Stimulated activated naive CD8-positive, alpha-beta T cell treated with anti-CD3 and anti-CD28 coated beads, Interleukin-15, amount 100 ng/mL, for 72 hours (primary cell): ENCODE measurements at places on chromosomes 16 and 17.

DNA sequence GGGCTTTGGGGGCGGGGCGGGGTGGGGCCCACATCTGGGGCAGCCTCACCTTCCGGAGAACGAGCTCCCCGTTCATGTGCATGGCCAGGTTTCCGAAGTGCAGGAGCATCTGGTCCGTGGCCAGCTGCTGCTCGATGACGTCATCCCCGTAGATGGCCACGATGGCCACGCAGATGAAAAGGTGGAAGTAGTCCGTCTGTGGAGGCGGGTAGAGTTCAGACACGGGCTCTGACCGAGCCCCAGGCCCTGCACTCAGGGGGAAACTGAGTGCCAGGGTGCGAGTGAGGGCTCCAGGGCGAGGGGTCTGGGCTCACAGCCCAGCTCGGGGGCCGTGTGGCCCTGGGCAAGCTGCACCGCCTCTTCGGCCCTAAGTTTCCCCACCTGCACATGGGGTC is 93.7 kb downstream of the TBC1D16 start:
- DNase-seq, result no peak

DNA sequence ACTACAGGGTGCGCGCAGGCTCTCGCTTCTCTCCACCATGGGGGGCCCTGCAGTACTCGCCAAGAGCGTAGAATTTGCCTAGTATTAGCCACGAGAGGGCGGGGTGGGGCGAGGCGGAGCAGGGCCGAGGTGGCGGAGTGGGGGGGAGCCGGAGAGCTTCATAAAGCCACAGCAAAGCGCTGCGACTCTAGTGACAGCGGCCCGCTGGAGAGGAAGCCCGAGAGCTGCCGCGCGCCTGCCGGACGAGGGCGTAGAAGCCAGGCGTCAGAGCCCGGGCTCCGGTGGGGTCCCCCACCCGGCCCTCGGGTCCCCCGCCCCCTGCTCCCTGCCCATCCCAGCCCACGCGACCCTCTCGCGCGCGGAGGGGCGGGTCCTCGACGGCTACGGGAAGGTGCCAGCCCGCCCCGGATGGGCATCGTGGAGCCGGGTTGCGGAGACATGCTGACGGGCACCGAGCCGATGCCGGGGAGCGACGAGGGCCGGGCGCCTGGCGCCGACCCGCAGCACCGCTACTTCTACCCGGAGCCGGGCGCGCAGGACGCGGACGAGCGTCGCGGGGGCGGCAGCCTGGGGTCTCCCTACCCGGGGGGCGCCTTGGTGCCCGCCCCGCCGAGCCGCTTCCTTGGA is at the start of gene TBX21:
TSS of gene TBX21 (plus strand) at position 190 of the 627 bp plus-strand sequence. CDS start at position 409, 219 bp downstream.
- peak; percentile 94 for DNase-seq

GRCh38 chr17:80005360-80006338 is 30.0 kb downstream of the TBC1D16 start:
- DNase-seq, result peak; percentile 71

DNA sequence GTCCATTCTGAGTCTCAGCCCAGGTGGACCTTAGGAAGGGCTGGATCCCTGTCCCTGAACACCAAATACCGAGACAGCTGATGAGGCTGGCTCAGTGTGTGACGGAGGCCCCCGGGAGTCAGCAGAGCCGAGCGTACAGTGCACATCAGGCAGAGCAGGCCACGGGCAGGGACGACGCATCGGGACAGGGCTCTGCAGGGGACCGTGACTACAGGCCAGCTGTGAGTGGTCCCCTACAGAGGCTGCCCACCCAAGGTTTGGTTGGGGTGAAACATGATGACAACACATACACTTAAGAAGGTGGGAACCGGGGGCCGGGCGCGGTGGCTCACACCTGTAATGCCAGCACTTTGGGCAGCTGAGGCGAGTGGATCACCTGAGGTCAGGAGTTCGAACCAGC is 6.4 kb downstream of the CCDC137 start:
- DNase-seq, result no peak

DNA sequence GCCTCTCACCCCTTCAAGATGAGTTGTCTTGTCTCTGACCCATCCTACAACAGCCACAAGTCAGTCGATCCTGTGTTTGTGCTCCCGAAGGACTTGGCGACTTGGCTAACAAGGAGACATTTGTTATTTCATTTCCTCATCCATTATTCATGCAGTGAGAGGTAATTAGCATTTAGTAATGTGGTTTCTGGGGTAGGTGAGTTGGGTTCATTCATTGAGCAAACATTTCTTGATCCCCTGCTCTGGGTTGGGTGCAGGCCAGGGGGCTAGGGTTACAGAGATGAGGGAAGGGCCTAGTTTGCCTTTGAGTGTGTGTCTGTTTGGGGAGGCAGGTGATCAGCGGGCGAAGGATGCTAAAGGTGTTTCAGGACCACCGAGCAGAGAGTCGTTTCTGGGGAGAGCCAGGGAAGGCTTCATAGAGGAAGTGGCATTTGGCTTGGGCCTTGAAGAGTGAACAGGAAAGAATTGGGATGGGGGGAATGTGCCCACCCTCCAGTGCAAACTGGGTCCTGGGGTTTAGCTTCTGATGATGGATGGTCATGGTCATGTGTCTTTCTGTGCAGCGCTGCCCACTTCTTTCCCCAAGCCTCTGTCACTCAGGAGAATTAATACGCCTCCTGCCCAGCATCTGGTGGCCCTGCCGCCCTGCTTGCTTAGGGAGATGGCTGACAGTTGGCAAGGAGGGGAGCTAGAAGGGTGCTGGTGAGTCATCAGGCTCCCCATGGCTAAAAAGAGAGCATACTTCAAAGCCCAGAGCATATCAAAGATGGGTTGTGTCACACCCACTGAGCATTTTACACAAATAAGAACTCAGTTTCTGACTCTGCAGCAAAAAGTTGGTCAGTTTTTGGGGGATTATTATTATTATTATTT is 38.5 kb downstream of the MSI2 start:
- DNase-seq, result peak; percentile 41
